ENCODE measurements at places on chromosomes 3 and 15. TPM values are rescaled to one million over a fixed set of nuclear protein-coding genes. Genes with fewer than 3 reads are reported as not detected.

C3orf22 gene
- not detected for total RNA-seq

THRB gene
- 0.33 TPM for total RNA-seq

CHCHD6 gene
- 6.9 TPM for total RNA-seq

PROK2 gene
- total RNA-seq = not detected

SUSD5 gene
- total RNA-seq = 4.3 TPM

CCR5 gene
- total RNA-seq = not detected

Data from vein endothelial cell (primary cell).